ENCODE measurements at places on chromosomes 12 and 14.

GRCh38 chr14:24368562-24369252, 723 bp downstream of the NFATC4 start:
- H3K4me3 ChIP-seq: peak overlapping the region; percentile 68
- H3K4me1 ChIP-seq: no peaks in the 10 kb centered on the region
- no peaks in the 10 kb centered on the region for H3K36me3 ChIP-seq
- H3K27ac ChIP-seq: peak overlapping the region; percentile 90
- no peaks in the 10 kb centered on the region for H3K27me3 ChIP-seq

GRCh38 chr12:106246891-106247673, 738 bp downstream of the CKAP4 start:
- H3K27ac ChIP-seq: peak overlapping the region; percentile 92
- DNase-seq: peak; percentile 91
- peaks cover 4% of the 10 kb centered on the region for H3K4me1 ChIP-seq
- H3K36me3 ChIP-seq: no peaks in the 10 kb centered on the region

- no peak overlapping the region for H3K27ac ChIP-seq
- no peaks in the 10 kb centered on the region for H3K36me3 ChIP-seq
- no peak overlapping the region for H3K4me3 ChIP-seq
- peaks cover 8% of the 10 kb centered on the region for H3K4me1 ChIP-seq
- DNase-seq: no peak
- no peaks in the 10 kb centered on the region for H3K27me3 ChIP-seq
Observed at GRCh38 chr12:123065676-123066383, 85.1 kb downstream of the PITPNM2 start.

DNA sequence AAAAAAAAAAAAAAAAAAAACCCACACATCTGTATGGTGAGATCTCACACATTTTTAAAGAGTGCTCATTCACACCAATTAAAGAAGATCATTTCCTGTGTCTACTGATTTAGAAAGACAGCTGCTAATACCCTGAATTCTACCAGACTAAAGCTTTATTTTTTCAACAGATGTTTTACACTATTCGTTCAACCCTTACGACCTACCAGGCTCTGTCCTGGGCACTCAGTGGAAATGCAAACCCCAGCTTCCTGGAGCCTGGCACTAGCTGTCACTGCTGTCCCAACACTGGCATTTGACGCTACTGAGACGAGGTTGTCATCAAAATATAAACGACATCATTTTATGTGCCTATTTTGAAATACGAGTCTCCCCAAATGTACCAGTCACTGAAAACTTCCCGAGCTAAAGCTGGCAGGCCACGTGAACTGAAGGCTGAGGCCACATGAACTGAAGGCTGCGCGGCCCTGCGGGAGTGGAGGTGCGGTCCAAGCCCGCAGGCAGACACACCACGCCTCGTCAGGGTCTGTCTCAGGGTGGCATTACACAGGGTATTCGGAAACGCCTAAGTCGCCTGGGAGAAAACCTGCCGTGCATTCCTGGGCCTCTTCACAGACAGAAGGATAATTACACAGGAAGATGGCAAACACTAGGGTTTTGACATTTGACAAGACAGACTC, 27.2 kb downstream of the SLC15A4 start:
- H3K4me3 ChIP-seq: no peak overlapping the region
- no peaks in the 10 kb centered on the region for H3K27me3 ChIP-seq
- H3K36me3 ChIP-seq: peaks cover 23% of the 10 kb centered on the region
- peaks cover 6% of the 10 kb centered on the region for H3K4me1 ChIP-seq
- no peak overlapping the region for H3K27ac ChIP-seq

- H3K4me1 ChIP-seq: no peaks in the 10 kb centered on the region
- no peaks in the 10 kb centered on the region for H3K36me3 ChIP-seq
- DNase-seq: no peak
- H3K4me3 ChIP-seq: no peak overlapping the region
- H3K27ac ChIP-seq: no peak overlapping the region
Observed at GRCh38 chr12:25071366-25071765, 122.5 kb upstream of the BCAT1 start.

DNA sequence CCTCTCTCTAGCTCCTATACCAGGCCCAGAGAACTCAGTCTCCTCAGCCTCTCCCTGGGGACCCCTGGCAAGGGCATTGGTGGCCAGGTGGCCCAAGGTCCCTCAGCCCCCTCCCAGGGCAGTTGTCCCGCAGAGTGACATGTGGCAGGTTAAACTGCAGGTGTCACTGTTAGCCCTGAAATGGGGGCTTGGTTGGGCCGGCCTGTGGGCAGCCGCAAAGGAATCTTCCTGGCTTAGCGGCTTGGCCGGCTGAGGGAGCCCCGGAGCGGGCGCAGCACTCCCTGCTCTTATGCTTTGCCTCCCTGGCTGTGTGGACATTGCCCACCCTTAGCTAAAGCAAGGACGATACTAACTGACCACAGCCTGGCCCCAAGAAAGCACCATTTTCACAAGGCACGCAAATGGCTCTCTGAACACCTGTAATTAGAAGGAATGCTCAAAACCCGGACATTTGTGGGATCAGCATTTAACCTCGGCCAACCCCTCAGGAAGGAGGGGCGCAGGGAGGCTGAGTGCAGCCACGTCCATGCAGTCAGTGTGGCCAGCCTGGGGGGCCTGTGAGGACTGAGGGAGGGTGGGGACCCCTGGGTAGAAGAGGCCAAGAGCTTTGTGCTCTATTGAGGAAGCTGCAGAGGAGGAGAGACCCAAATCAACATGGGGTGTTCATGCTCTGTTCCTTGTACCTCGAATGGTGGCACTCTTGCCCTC, 82.2 kb downstream of the PAPOLA start:
- no peaks in the 10 kb centered on the region for H3K36me3 ChIP-seq
- no peaks in the 10 kb centered on the region for H3K27me3 ChIP-seq
- no peak for DNase-seq
